ENCODE measurements at places on chromosomes 16 and 17. TPM values are rescaled to one million over a fixed set of nuclear protein-coding genes. Genes with fewer than 3 reads are reported as not detected.

The EIF1 gene
- total RNA-seq: 891 TPM

The ZNF287 gene
- total RNA-seq: 8.9 TPM

The SLC13A2 gene
- not detected for total RNA-seq

The WIPI1 gene
- total RNA-seq: 46.5 TPM

The KCTD19 gene
- total RNA-seq: 0.53 TPM

The CNTD1 gene
- total RNA-seq: 1.1 TPM

The KRTAP2-2 gene
- total RNA-seq: not detected

The MYH8 gene
- not detected for total RNA-seq

The SLC16A6 gene
- 1.1 TPM for total RNA-seq

The ENPP7 gene
- total RNA-seq: not detected

The VPS35L gene
- total RNA-seq: 61.4 TPM

The TMEM238L gene
- not detected for total RNA-seq

The TAF1C gene
- 43.2 TPM for total RNA-seq

The FOXL1 gene
- 7.5 TPM for total RNA-seq

The ZNF232 gene
- total RNA-seq: 10.0 TPM

The TBC1D3K gene
- not detected for total RNA-seq

The HID1 gene
- total RNA-seq: 16.1 TPM

The ATP1B2 gene
- 14.3 TPM for total RNA-seq

The NXN gene
- total RNA-seq: 44.3 TPM

The AGRP gene
- not detected for total RNA-seq

Data from sciatic nerve (tissue), 2 donors.